Stimulated activated CD4-positive, alpha-beta T cell treated with anti-CD3 and anti-CD28 coated beads, TNF-alpha, amount 100 ng/mL, for 1 hour (primary cell): ENCODE measurements at places on chromosomes 12 and 14.

GRCh38 chr12:76455582-76456345, 103.8 kb downstream of the OSBPL8 start:
- no peak for DNase-seq

DNA sequence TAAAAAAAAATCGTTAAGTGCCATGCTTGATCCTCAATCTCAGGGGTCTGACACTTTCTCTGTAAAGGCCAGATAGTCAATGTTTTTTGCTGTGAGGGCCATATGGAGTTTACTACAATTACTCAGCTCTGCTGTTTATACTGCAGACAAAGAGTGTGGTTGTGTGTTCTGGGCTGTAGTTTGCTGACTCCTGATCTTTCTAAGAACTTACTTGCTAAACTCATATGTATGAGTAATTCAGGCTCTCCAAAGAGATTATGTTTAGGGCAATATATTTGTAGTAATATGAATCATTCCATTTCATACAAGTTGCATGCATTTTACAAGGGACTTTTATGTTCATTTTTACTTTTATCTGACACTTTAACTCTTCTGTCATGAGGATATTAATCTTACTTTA, 188.2 kb downstream of the TMTC2 start:
- DNase-seq, result no peak

GRCh38 chr12:55938826-55939501, 8.0 kb downstream of the DGKA start:
- DNase-seq, result no peak

DNA sequence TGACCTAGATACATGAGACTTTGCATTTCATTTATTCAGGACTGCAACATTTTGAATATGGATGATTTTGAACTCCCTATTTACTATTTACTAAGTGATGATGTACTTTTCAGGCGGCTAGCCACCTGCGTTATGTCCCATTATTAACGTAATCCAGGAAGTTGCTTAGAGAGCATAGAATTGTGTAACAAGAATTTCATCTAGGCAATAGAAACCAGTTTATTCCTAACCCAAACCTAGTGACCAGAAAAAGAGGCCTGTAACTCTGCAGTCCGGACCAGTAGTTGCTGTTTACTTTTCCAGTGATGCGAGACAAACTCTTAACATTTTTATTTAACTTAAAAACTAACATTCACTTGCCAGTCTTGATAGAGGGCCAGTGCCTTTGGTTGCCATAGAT, 12.3 kb downstream of the NUDT4 start:
- DNase-seq, result no peak

DNA sequence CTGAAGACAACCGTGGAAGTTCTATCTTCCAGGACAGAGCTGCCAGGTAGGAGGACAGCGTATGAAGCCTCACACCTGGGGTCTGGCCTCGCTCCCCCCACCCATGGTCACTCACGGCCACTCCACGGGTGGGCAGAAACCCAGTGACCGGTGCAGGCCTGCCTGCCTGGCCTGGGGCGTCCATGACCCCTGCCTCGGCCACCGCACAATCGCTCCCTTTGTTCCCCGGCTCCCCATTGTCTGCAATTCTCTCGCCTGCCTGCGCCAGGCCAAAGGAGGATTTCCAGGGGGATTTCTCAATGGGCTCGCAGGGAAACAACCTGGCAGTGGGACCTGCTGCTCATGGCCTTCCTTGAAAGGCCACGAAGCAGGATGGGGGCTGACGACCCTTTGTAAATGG, 22.6 kb downstream of the CCDC85C start:
- no peak for DNase-seq

- DNase-seq, result no peak
These were observed 10.1 kb upstream of the SAV1 start for GRCh38 chr14:50678163-50678562.

DNA sequence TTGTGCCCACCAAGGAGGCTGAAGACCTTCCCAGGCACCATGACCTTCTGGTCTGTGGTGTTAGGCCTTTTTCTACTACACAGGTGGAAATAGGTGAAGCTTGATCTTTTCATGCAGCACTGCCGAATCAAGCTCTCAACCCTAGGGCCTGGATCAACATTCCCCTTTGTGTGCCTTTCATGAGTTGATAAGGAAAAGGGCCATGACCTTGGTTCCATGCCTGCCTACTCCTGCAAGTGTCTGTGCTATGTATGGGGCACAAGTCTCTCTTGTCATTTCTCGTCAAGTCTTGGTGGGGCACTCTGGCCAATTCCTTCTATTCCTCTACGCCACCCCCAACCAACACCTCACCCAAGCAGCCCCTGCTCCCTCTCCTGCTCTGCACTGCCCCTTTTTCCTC, 154.5 kb downstream of the SLC8A3 start:
- DNase-seq, result no peak

GRCh38 chr14:24367514-24368211, at the start of gene NFATC4:
NFATC4 (plus strand) TSS chr14:24368184; CDS start chr14:24368341, 157 bp downstream.
- DNase-seq, result no peak

GRCh38 chr12:105253866-105254513, 18.0 kb upstream of the APPL2 start:
- DNase-seq, result no peak

DNA sequence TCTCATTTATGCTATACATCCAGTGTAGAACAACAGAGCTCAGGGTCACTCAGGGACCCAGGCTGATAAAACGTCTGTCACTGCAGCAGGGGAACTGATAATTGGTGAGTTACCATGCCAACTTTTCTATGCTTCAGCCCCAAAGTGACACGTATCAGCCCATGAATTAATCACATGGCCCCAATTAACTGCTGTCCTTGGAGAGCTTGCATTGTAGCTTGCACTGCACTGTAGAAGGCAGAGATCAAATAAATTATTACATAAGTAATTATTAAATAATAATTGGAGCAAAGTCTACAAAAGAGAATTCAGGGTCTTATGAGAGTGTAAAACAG, 144.6 kb downstream of the SUDS3 start:
- DNase-seq, result no peak

GRCh38 chr12:77435446-77436091, 370.2 kb upstream of the E2F7 start:
- no peak for DNase-seq

DNA sequence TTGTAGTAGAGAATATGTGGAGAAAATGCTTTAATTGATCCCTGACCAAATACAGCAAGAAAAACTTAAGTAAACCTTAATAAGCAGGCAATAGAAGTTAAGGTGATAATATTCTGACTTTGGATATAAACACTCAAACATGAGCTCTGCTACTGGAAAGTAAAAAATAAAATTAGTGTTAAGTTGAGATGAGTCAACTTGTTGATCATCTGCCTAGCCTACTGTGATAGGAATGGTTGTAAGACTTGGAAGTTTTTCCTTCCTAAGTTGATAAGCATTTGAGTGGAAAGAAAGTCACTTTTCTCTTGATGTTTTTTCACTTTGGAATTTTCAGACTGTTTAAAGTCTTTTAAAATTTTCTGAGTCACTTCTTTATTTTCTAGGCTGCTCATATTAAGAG, 26.0 kb downstream of the ADIPOR2 start:
- DNase-seq, result no peak

DNA sequence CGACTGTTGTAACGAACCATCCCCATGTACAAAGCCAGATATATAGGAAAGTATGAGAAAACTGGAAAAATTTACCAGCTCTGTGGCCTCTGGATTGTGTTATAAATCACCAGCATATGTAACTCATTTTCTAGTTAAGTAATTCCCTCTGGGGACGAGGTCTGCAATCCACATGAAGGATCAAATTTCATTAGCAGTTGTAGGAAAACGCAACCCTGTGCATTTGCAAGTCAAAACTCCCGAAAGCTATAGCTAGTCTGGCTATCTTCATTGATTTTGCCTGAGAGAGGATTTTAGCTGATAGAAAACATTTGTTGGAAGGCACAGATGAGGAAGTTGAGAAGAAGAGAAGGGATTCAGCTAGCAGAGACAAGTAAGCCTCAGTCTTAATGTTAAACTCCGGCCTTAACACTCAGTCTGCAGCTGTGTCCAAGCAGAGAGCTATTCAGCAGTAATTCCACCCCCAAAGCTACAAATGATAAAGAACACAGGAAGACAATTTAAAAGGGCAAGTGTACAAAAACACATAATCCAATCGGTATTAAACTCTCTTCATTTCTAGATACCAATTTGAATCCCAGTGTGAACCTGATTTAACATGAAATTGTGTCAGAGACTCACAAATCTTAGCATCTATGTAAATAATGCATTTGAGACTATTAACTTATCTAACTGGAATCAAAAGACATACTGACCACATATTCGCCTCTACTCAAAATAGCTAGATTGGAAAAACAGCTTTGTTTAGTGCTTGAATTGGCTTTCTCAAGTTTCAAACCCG, 54.2 kb upstream of the CERS5 start:
- no peak for DNase-seq

DNA sequence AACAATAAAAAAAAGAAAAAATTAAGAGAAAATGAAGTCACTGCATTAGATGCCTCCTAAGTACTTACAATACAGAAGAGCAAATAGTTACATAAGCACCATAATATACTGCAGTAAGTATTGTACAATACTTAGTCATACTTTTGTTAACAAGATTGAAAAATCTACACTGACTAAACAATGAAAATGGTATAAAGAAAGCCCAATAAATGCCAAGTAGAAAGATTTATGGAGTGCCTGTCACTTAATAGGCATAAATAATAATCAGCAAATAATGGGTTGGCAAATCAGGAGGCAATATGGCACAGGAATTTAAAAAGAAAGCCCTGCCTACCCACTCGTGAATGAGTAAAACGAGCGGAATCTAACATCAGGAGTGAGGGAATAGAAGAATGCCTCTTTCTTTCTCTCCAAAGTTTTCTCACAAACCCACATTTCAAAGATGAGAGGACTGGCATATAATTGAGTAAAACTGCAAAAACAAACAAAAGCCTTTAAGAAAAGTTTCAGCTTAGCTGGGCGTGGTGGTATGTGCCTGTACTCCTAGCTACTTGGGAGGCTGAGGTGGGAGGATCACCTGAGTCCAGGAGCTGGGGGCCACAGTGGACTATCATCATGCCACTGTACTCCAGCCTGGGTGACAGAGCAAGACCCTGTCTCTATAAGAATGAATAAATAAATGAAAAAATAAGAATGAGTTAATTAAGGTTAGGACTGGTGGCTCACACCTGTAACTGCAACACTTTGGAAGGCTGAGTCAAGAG, 36.1 kb downstream of the CRY1 start:
- DNase-seq, result no peak

- DNase-seq, result no peak
These were observed 144.4 kb downstream of the CCDC59 start for GRCh38 chr12:82213761-82214160.

- no peak for DNase-seq
These were observed 21.1 kb downstream of the PLEKHD1 start for GRCh38 chr14:69505338-69506240.
